ENCODE measurements at places on chromosomes 2 and 18.

DNA sequence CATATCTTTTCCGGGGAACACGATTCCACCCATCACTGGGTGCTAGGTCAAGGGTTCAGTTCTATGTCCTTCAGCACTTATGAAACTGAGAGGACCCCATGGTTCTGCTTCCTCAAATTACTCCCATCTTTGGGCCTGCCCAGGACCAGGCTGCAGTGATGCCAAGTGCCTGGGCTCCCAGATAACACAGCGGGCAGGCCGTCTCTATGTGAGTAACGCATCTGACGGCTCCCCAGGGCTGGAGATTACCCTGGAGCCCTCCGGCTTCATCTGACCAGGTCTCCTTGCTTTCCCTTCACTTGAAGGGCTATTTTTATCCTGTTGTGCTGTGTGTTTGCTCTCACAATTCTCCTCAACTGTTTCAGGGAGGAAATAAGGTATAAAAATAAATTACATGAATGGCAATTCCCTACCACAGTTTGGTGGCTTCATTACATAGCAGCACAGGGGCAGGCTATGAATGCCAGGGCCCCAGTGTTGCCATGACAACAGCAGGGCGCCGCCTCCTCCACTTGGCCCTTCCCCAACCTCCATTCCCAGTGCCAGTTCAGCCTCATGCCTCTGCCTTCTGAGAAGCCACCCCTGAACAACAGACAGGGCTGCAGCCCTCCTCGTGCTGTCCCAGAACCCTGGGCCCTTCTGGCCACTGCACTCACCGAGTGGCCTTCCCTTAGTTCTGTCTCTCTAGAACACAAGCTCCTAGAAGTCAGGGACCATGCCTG lies 25.4 kb upstream of the TMEM131 start:
- no peak overlapping the region for H3K4me3 ChIP-seq
- H3K27ac ChIP-seq = no peak overlapping the region
- no peak for DNase-seq
- no peaks in the 10 kb centered on the region for H3K36me3 ChIP-seq
- peaks cover under 1% of the 10 kb centered on the region for H3K27me3 ChIP-seq

GRCh38 chr2:74005786-74006185 lies 21.1 kb downstream of the TET3 start:
- H3K36me3 ChIP-seq = peaks cover 2% of the 10 kb centered on the region
- no peak for DNase-seq
- no peak overlapping the region for H3K27ac ChIP-seq

GRCh38 chr2:118115761-118116160 lies 27.5 kb downstream of the INSIG2 start:
- peaks cover 11% of the 10 kb centered on the region for H3K36me3 ChIP-seq
- H3K27ac ChIP-seq = no peak overlapping the region
- no peaks in the 10 kb centered on the region for H3K27me3 ChIP-seq
- no peak for DNase-seq
- H3K4me3 ChIP-seq = no peak overlapping the region

DNA sequence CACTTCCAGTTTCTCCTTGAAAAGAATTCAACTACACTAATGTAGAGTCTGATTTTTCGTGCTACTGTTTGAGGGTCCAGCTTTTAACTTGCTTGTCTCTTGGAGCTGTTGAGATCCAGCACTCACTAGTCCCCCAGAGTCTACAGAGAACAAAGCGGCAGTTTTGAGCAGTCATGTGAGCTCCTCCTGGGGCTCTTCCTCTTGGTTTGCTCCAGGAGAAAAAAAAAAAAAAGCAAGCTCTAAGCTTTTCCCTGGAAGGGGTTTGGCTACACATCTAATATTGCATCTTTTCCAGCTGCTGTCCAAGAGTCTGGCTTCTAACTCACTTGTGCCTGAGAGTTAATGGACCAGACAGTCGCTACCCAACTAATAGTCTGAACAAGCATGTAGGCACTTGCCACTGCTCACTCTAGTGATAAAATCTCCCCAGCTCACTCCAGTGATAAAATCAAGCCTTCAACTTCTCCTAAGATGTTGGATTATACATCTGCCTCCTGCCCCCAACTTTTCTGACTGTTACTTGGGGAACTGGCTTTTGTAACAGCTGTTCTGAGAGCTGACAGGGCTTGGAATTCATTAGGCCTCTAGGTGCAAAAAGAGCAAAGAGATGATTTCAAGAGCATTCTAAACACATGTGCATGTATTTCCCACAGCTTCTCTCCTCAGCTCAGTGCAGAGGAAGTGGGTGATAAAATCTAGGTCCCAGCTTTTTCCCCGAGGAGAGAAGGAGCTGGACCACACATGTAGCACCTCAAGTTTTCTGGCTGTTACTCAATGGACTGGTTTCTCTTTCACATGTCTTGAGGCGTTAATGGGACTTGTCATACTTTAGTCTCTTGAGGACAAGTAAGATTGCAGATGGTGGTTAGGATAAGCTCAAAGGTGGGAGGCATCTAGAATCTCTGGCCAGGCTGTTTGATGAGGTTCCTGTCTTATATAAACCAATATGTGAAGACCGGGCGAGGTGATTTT lies 750.5 kb downstream of the LRP1B start:
- H3K36me3 ChIP-seq = peaks cover 8% of the 10 kb centered on the region
- H3K27me3 ChIP-seq = no peaks in the 10 kb centered on the region
- H3K4me3 ChIP-seq = no peak overlapping the region
- peaks cover 3% of the 10 kb centered on the region for H3K4me1 ChIP-seq
- DNase-seq = no peak

GRCh38 chr18:35716169-35716831 lies 134.8 kb downstream of the GALNT1 start:
- peaks cover 44% of the 10 kb centered on the region for H3K36me3 ChIP-seq
- H3K27me3 ChIP-seq = no peaks in the 10 kb centered on the region
- no peak overlapping the region for H3K4me3 ChIP-seq
- DNase-seq = no peak
- no peak overlapping the region for H3K27ac ChIP-seq

DNA sequence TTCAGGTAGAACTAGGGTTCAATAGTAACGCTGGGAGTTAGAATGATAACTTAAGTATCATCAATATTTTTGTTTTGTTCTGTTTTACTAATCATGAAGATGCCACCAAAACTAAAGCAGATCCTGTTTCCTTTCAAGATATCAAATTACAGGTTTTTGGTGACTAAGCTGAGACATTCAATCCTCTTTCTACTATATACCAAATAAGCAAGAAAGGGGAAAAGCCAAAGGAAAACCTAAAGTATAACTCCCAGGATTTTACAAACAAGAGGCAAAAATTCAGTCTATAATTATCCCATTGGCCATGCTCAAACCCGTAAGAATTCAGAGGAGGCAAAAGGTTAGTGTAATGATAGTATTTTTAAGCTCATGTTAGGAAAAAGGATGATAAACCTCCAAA lies 175.2 kb upstream of the CCDC150 start:
- no peaks in the 10 kb centered on the region for H3K27me3 ChIP-seq
- H3K4me1 ChIP-seq = peaks cover 3% of the 10 kb centered on the region
- no peaks in the 10 kb centered on the region for H3K36me3 ChIP-seq
- DNase-seq = no peak
- H3K4me3 ChIP-seq = no peak overlapping the region
- H3K27ac ChIP-seq = no peak overlapping the region

- no peak overlapping the region for H3K27ac ChIP-seq
- no peaks in the 10 kb centered on the region for H3K4me1 ChIP-seq
- H3K36me3 ChIP-seq = no peaks in the 10 kb centered on the region
- no peak overlapping the region for H3K4me3 ChIP-seq
- H3K27me3 ChIP-seq = peaks cover 2% of the 10 kb centered on the region
- no peak for DNase-seq
Observed at GRCh38 chr2:175454953-175455389, 273.5 kb upstream of the ATP5MC3 start.

- no peak overlapping the region for H3K4me3 ChIP-seq
- H3K4me1 ChIP-seq = no peaks in the 10 kb centered on the region
- DNase-seq = no peak
- H3K27me3 ChIP-seq = no peaks in the 10 kb centered on the region
Observed at GRCh38 chr2:234285541-234285940, 211.3 kb downstream of the ARL4C start.

GRCh38 chr2:149587950-149588487 lies 444 bp upstream of the MMADHC start:
- no peaks in the 10 kb centered on the region for H3K27me3 ChIP-seq
- no peak for DNase-seq
- no peaks in the 10 kb centered on the region for H3K36me3 ChIP-seq
- H3K27ac ChIP-seq = peak overlapping the region; percentile 100
- peaks cover 44% of the 10 kb centered on the region for H3K4me1 ChIP-seq

DNA sequence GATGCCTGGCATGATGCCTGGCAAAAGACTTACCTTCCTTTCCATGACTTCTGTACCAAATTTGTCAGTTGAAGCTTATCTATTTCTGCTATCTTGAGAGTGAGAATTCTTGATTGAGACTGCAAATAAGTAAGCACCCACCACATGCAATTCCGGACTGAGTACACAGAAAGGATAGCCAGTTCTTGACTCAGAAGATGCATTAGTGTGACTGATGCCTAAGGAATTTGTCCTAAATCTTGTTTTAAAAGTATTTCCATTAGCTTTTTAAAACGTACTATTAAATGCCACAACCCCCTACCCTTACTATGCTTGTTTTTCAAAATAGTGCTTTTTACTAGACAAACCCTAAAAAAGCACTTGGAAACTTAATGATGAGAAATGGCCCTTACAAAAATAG lies 545 bp downstream of the MPP4 start:
- H3K27me3 ChIP-seq = no peaks in the 10 kb centered on the region
- peaks cover 27% of the 10 kb centered on the region for H3K4me1 ChIP-seq
- H3K36me3 ChIP-seq = peaks cover 16% of the 10 kb centered on the region
- peak overlapping the region; percentile 67 for H3K27ac ChIP-seq
- H3K4me3 ChIP-seq = no peak overlapping the region
- DNase-seq = no peak

GRCh38 chr2:193153576-193153975 lies 958.8 kb upstream of the TMEFF2 start:
- DNase-seq = no peak
- H3K27me3 ChIP-seq = no peaks in the 10 kb centered on the region
- H3K36me3 ChIP-seq = peaks cover 26% of the 10 kb centered on the region
- H3K27ac ChIP-seq = peak overlapping the region; percentile 80
- peaks cover 4% of the 10 kb centered on the region for H3K4me1 ChIP-seq

DNA sequence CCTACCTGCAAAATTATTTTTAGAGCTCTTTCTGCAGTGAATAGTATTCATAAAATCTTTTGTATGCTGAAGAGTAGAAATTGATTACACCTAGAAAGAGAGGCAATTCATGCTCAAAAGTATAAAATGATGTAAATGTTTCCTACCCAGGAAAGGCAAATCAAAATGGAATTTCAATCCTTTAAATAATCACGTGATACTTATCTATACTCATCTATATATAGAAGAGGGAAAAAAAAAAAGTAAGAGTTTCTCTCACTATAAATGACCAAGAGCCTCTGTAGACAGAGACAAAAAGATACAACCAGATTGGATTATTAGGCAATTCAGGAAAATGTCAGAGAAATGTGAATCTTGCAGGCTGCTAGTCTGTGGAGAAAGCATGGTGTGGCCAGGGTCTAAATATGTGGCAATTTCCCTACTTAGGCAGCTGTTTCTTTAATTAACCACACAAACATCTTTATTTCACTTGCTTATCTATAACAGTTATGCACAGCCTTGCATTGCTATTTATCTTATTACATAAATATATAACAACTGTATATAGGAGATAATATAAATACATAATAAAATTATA lies 39.5 kb downstream of the METTL8 start:
- H3K27me3 ChIP-seq = no peaks in the 10 kb centered on the region
- no peak overlapping the region for H3K27ac ChIP-seq
- peaks cover 21% of the 10 kb centered on the region for H3K36me3 ChIP-seq
- H3K4me3 ChIP-seq = no peak overlapping the region
- DNase-seq = no peak
- no peaks in the 10 kb centered on the region for H3K4me1 ChIP-seq
